SJSA1 (cell line): ENCODE measurements at places on chromosomes 6 and 20. TPM values are rescaled to one million over a fixed set of nuclear protein-coding genes. Genes with fewer than 3 reads are reported as not detected.

DNA sequence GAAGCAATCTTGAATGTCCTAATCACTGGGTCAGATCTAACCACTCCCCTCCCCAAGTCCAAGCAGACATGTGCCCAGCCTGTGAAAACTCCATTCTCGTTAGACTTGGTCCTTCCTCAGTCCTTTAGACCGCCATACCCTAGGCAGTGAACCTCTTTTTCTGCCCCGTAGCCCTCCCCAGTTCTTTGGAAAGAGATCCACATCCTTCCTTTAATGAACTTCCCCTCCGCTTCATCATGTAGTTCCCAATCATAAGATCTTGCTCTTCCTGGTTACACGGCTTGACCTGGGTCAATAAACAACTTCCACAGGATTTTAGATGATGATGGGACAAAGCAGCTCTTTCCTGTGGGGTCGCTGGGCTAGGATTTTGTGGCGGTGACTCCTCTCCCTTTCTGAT lies 9.6 kb downstream of the AHCY start:
- no peaks in the 10 kb centered on the region for H3K27me3 ChIP-seq
- DNase-seq: no peak
- H3K27ac ChIP-seq: no peak overlapping the region
- H3K4me3 ChIP-seq: no peak overlapping the region
- H3K4me1 ChIP-seq: no peaks in the 10 kb centered on the region

DNA sequence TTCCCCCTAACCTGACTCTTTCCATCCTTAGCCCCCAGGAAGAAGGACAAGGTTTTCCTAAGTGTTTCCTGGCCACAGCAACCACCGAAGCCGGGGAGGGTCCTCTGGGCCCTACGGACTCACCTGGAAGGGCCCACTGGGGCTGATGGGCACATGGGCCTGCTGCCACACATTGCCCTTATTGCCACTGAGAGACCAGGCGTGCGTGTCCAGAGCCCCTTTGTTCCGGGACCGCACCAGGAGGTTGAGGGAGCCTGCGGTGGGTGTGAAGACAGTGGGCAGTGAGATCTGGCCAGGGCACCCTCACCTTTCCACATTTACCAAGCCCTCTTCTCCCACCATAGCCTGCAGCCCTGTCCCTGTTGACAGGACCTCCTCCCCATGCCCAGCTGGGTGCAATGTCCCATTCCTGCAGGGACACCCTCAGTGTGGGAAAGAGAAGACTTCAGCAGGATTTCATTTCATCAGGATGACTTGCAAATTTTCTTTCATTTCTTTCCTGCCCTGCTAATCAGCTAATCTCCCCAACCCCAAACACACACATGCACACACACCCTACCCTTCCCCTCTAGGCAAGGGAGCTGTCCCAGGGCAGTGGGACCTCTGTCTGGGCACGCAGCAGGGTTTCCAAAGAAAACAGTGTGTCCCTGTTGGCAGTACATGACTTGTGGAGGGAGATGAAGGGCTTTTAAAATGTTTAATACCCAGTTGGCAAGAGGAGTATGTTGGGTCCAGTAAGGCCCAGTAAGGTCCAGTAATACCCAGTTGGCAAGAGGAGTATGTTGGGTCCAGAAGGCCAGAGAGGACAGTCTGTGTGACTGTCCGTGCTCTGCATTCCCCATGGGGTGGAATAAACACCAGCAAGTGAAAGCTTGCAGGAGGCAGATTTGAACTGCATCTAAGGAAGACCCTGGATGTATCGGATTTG lies 59.0 kb downstream of the MDGA1 start:
- no peaks in the 10 kb centered on the region for H3K4me1 ChIP-seq
- no peak overlapping the region for H3K4me3 ChIP-seq
- H3K27ac ChIP-seq: no peak overlapping the region
- no peaks in the 10 kb centered on the region for H3K27me3 ChIP-seq
- no peaks in the 10 kb centered on the region for H3K36me3 ChIP-seq

MAP7 gene
- total RNA-seq: 0.11 TPM in 1 of 2 replicates, not detected in the other

DNA sequence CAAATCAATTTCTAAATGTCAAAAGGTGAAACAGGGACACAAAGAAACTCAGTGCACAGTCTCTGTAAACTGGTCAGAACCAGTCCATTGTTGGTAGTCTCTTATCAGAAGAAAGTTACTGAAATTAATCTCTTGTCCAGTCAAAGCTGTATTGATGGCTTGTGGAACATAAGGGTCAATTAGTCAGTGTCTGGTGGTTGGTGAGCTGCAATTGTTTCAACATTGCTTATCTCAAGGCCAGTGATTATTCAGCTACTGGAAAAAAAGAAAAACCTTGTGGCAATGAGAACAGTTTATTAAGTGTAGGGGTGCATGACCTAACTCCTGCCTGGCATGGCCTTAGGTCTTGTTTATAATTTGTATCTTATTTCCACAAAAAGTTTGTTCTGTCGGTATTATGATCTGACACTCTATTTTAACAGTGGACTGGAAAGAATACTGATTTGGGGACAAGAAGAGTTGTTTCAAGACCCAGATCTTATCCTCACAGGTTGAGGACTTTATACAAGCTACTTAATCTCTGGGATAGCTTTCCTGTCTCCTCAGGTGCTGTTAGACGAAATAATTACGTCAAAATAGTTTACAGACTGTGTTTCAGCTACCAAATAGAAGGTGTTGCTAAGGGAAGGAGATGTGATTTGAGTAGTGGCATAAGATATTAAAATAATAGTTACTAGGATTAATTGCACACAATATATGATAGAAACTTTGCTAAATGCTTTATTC lies 520.0 kb upstream of the IRAK1BP1 start:
- H3K27ac ChIP-seq: no peak overlapping the region
- H3K4me1 ChIP-seq: no peaks in the 10 kb centered on the region

- H3K36me3 ChIP-seq: no peaks in the 10 kb centered on the region
- no peaks in the 10 kb centered on the region for H3K27me3 ChIP-seq
- H3K4me1 ChIP-seq: no peaks in the 10 kb centered on the region
- no peak overlapping the region for H3K4me3 ChIP-seq
Measured at GRCh38 chr6:120871416-120872261, 462.6 kb downstream of the TBC1D32 start.

DNA sequence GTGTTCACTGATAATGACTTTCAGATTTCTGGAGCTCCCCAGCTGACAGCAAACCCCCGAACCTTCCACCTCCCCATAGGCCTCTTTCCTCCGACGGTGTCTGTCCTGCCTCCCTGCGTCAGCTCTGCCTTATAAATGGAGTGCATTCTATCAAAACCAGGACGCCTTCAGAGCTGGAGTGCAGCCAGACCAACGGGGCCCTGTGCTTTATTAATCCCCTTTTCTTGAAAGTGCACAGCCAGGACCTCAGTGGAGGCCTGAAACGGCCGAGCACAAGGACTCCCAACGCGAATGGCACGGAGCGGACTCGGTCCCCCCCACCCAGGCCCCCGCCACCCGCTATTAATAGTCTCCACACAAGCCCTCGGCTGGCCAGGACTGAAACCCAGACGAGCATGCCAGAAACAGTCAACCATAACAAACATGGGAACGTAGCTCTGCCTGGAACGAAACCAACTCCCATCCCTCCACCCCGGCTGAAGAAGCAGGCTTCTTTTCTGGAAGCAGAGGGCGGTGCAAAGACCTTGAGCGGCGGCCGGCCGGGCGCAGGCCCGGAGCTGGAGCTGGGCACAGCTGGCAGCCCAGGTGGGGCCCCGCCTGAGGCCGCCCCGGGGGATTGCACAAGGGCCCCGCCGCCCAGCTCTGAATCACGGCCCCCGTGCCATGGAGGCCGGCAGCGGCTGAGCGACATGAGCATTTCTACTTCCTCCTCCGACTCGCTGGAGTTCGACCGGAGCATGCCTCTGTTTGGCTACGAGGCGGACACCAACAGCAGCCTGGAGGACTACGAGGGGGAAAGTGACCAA lies 42.3 kb upstream of the NAA20 start:
- H3K36me3 ChIP-seq: peaks cover 26% of the 10 kb centered on the region
- no peaks in the 10 kb centered on the region for H3K27me3 ChIP-seq
- peak overlapping the region; percentile 55 for H3K4me3 ChIP-seq
- H3K4me1 ChIP-seq: peaks cover 54% of the 10 kb centered on the region
- DNase-seq: peak; percentile 85

DNA sequence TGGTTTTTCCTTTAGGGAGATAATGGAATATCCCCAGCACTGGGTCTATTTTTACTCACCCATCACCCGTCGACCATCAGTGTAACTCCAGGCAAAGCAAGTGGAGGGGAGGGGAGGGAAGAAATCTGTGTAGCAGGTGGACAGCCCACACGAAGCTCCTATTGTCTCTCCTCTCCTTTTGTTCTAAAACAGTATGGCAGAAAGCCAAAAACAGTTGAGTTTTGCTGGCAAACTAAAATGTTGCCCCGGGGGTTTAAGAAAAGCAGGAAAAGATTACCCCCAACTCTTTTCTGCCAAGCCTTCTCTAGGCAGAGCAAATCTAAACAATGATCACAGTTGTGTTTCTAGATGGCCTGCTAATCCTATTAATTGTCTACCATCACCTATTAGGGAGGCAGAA lies 89.7 kb downstream of the PREP start:
- DNase-seq: no peak
- no peaks in the 10 kb centered on the region for H3K4me1 ChIP-seq
- H3K4me3 ChIP-seq: no peak overlapping the region
- H3K27me3 ChIP-seq: no peaks in the 10 kb centered on the region
- H3K27ac ChIP-seq: no peak overlapping the region

DNA sequence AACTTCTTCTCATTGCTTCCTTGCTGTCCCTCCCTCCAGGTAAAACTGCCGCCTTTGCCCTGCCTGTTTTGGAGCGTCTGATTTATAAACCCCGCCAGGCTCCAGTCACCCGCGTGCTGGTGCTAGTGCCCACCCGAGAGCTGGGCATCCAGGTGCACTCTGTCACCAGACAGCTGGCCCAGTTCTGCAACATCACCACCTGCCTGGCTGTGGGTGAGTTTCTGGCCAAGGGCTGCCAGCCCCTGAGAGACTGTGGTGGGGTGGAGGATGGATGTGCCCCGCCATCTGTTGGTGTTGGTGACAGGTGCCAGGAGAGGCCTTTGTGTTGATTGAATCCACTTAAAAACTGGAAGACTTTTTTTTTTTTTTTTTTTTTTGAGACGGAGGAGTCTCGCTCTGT lies 9.5 kb downstream of the DDX27 start:
- no peaks in the 10 kb centered on the region for H3K4me1 ChIP-seq
- DNase-seq: no peak
- H3K36me3 ChIP-seq: peaks cover 75% of the 10 kb centered on the region
- H3K4me3 ChIP-seq: no peak overlapping the region
- no peak overlapping the region for H3K27ac ChIP-seq
- no peaks in the 10 kb centered on the region for H3K27me3 ChIP-seq

PPIL6 gene
- total RNA-seq: 0.29 TPM in 1 of 2 replicates, not detected in the other

GRCh38 chr6:53373638-53374037 lies 24.9 kb upstream of the ELOVL5 start:
- H3K4me1 ChIP-seq: no peaks in the 10 kb centered on the region
- no peak for DNase-seq
- H3K4me3 ChIP-seq: no peak overlapping the region
- no peak overlapping the region for H3K27ac ChIP-seq

RIPPLY2 gene
- total RNA-seq: not detected in 2 replicates

DNA sequence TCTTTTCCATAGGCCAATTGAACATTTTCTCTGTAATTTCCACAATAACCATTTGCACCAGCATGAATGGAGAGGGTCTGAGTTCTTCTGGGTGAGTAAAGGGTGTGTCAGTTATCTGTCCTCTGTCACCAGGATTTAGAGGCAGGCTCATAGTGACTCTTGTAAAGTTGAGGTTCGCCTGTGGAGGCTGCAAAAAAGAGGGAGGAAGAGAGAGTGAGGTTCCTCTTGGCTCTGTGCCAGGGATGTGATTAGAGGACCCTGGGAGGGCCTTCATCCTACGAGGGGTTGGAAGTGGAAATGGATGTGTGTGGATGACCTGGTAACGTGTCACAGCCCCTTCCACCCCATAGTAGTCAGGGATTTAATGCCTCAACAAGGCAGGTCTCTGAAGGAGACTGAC lies 242.0 kb downstream of the ESR1 start:
- H3K36me3 ChIP-seq: no peaks in the 10 kb centered on the region
- no peaks in the 10 kb centered on the region for H3K4me1 ChIP-seq
- no peak for DNase-seq
- no peaks in the 10 kb centered on the region for H3K27me3 ChIP-seq

- no peaks in the 10 kb centered on the region for H3K36me3 ChIP-seq
- no peaks in the 10 kb centered on the region for H3K4me1 ChIP-seq
- no peak overlapping the region for H3K4me3 ChIP-seq
- no peak overlapping the region for H3K27ac ChIP-seq
- H3K27me3 ChIP-seq: no peaks in the 10 kb centered on the region
- DNase-seq: no peak
Measured at GRCh38 chr6:93437491-93437890, 18.1 kb upstream of the EPHA7 start.

ARG1 gene
- not detected in 2 replicates for total RNA-seq

DHX35 gene
- total RNA-seq: 14.8 and 18.7 TPM in 2 replicates

DNA sequence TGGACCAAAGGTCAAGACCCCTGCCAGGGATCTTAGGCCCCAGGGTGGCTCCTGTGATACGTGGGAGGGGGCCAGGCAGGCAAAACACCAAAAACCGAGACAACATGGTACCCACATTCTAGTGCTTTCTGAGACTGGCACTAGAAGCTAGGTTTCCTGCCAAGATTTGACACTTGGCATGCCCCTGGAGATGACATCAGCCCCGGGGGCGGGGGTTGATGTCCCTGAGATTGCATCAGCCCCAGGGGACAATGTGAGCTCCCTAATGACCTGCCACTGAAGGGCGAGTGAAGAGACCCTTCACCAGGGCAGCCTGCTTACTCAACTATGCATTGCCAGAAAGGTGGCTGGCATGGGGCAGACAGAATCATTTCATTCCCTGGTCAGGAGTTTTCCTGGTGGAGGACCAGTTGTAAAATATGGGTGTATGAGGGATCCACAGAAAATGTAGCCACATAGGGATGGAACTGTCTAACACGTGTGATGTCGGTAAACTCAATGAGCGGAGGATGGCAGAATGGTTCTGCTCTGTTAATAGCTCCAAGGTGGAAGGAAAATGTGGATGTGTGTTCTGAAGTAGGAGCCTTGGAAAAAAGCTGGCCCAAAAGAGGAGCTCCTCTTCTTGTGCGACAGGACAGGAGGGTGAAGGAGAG lies 219.7 kb downstream of the UNC5CL start:
- no peaks in the 10 kb centered on the region for H3K36me3 ChIP-seq
- no peaks in the 10 kb centered on the region for H3K4me1 ChIP-seq
- no peak overlapping the region for H3K4me3 ChIP-seq

- no peaks in the 10 kb centered on the region for H3K36me3 ChIP-seq
- no peaks in the 10 kb centered on the region for H3K4me1 ChIP-seq
- no peak for DNase-seq
- H3K27ac ChIP-seq: no peak overlapping the region
Measured at GRCh38 chr20:45445805-45446562, 23.6 kb upstream of the WFDC2 start.

BPI gene
- total RNA-seq: 0.11 TPM in 1 of 2 replicates, not detected in the other

- no peak for DNase-seq
- H3K36me3 ChIP-seq: no peaks in the 10 kb centered on the region
- no peak overlapping the region for H3K4me3 ChIP-seq
- no peak overlapping the region for H3K27ac ChIP-seq
Measured at GRCh38 chr20:6115221-6115895, 7.5 kb downstream of the FERMT1 start.

BMP5 gene
- 1.6 TPM in 2 replicates for total RNA-seq
